Activated naive CD4-positive, alpha-beta T cell treated with anti-CD3 and anti-CD28 coated beads for 36 hours (primary cell): ENCODE measurements at places on chromosomes 13 and 19. TPM values are rescaled to one million over a fixed set of nuclear protein-coding genes. Genes with fewer than 3 reads are reported as not detected.

SIAH3 gene
- total RNA-seq, result 0.12 TPM

NAPSA gene
- 41.0 TPM for total RNA-seq

ZNF677 gene
- 5.4 TPM for total RNA-seq

GZMM gene
- total RNA-seq, result 20.7 TPM

ZNF415 gene
- 1.0 TPM for total RNA-seq

PSG3 gene
- not detected for total RNA-seq

UPK1A gene
- total RNA-seq, result not detected

DIRAS1 gene
- 0.24 TPM for total RNA-seq

ZNF813 gene
- 5.6 TPM for total RNA-seq

KCNRG gene
- not detected for total RNA-seq

CCDC194 gene
- 0.89 TPM for total RNA-seq

TMC4 gene
- total RNA-seq, result not detected

CD209 gene
- not detected for total RNA-seq

ADGRE1 gene
- 9.1 TPM for total RNA-seq
